ENCODE measurements at places on chromosomes 5 and 9.

DNA sequence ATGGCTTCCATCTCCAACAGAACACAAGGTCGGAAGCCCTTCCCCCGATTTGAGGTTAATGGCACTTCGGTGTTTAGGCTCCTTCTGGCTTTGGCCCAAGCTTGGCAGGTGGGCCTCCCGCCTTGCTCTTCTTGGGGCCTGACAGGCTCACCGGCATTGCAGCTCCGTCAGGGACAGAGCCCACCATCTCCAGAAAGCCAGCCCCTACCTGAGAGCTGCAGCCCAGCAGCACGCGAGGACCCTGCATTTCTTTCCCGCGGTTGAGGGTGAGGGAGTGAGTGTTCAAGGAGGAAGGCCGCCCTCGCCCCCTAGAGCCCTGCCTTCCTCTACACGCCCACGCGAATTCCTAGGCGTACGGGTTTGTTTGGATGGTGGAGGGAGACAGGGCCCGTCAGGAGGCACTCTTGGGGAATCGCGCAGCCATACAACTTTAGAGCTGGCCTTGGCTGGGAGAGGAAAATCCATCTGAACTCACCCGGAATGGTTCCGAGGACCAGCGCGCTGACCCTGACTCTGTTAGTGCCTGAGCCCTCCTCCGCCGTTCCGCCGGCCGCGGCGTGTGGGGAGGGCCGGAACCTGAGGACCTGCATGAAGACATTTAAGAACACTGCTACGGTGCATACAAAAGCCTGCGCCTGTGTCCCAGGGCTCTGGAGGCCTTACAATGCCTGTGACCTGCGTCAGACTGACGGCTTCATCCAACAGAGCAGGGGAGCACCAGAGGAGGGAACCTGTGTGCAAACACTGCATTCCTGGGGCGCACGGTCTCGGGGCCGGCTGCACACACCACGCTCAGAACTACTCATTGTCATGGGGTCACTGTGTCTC lies 73.8 kb downstream of the MRPL36 start:
- no peak for DNase-seq

DNA sequence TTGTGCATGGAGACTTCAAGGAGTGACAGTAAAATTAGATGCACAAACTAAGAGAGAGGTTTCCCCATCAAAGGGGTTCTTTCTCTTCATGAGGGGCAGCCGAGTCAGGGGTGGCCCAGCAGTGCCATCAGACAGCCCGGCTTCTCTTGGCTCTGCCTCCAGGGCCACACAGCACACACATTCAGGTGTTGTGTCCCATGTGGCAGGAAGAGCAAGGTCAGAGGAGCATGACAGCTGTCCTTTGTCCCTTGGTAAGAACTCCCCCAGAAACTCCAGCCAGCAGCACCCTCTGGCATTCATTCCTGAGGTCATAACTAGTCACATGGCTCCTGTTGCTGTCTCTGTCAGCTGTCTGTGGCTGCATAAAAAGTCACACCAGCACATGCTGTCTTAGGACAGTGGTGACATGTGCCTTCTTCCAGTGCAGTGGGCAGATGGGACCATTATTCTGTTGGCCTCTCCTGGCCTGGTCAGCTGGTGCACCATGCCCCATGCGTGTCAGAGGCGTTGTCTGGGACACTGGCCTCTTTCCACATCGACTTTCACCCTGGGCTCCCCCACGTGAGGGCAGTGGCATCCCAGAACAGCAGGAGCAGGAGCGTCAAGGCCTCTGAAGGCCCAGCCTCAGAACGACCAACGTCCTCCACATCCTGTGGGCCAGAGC lies 78.4 kb upstream of the OTULINL start:
- no peak for DNase-seq

- DNase-seq, result no peak
Observed at GRCh38 chr5:32581010-32581785, 4.2 kb upstream of the SUB1 start.

- no peak for DNase-seq
Observed at GRCh38 chr5:173903396-173904140, 15.4 kb downstream of the CPEB4 start.

- no peak for DNase-seq
Observed at GRCh38 chr9:124218438-124218982, 39.2 kb upstream of the NEK6 start.

- DNase-seq, result no peak
Observed at GRCh38 chr9:93456504-93456903, 3.1 kb upstream of the FAM120AOS start.

- DNase-seq, result no peak
Observed at GRCh38 chr9:88971131-88971960, 19.9 kb upstream of the S1PR3 start.

- DNase-seq, result no peak
Observed at GRCh38 chr9:110688329-110688728, 19.7 kb downstream of the MUSK start.

DNA sequence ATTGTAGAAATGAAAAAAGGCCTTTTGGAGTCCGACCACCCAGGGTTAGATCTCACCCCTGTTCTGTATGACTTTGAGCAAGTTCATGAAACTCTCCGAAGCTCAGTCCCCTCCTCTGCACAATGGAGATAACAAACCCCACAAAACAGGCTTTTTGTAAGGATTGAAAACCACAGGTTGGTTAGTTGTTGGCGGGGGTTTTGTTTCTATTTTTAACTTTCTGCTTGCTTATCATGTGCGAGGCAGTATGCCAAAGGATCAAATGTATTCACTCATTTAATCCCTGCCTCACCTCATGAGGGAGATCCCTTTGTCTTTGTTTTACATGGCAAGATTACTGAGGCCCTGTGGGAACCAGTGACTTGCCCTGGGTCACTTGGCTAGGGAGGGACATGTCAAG lies 539.1 kb downstream of the CDK5RAP2 start:
- DNase-seq, result no peak

DNA sequence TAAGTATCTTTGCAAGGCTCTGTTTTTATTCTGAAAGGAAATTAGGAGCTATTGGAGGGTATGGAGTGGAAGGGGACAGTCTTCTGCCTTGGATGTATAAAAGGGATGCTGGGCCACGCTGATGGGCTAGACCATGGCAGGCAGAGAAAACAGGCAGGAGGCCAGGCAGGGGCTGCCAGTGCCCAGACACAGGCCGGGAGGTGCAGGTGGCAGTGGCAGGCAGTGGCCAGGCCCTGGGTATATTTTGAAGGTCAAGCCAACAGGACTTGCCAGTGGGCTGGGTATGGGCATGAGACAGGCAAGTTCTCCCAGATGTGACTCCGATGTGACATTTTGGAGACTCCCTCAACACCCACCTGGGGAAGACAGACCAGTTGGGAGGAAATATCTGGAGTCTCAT lies 131.9 kb downstream of the KCNIP1 start:
- no peak for DNase-seq

DNA sequence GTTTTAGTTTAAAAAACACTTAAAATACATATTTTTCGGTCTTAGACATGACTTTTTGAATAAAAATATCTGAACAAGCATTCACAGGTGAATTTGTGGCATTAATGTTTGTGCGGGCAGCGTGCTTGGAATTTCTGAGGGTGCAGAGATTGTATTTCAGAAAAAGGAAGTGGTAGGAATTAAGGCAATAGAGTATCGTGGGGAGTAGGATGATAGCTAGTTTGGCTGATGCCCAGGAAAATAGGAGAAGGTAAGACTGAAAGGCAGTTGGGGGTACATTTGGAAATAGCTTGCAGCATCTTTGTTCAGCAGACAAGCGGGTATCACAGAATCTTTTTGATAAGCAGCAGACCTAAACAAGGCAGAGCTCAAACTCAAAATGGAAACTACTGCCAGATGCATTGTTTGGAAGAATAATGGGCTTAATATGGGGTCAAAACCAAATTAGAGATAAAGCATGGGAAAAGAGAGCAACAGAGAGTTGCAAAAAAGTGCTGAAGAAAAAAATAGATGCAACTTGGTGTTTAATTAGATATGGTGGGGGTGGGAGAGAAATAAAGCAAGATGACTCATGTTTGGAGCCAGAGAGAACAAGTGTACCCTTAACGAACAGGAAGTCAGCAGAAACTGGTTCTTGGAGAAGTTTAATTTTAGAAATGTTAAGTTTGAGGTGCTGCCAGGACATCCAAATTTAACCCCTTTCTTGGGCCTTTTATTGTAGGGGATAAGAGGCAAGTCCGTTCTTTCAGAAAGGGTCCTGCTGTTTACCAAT lies 85.7 kb upstream of the ARRDC3 start:
- no peak for DNase-seq

DNA sequence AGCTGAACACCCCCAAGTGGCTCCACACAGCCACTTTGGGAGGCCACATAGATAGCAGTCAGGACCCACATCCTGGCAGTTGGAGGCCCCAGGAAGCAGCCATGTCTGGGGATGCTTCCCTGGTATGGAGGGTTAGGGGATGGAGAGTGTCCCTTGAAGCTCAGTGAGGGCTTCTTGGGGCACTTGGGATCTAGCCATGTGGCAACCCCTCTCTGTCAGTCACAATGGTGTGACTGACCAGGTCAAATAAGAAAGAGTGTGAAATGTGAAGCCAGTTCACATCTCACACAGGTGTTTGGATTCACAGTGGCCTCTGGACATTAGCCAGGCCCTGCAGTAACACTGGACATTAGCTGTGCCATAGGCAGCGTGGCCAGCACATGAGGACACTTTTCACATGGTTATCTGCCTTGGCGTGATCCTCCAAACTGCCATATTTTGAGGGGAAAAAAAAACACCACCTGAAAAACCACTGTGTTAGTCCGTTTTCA lies 53.9 kb upstream of the IL17B start:
- no peak for DNase-seq

DNA sequence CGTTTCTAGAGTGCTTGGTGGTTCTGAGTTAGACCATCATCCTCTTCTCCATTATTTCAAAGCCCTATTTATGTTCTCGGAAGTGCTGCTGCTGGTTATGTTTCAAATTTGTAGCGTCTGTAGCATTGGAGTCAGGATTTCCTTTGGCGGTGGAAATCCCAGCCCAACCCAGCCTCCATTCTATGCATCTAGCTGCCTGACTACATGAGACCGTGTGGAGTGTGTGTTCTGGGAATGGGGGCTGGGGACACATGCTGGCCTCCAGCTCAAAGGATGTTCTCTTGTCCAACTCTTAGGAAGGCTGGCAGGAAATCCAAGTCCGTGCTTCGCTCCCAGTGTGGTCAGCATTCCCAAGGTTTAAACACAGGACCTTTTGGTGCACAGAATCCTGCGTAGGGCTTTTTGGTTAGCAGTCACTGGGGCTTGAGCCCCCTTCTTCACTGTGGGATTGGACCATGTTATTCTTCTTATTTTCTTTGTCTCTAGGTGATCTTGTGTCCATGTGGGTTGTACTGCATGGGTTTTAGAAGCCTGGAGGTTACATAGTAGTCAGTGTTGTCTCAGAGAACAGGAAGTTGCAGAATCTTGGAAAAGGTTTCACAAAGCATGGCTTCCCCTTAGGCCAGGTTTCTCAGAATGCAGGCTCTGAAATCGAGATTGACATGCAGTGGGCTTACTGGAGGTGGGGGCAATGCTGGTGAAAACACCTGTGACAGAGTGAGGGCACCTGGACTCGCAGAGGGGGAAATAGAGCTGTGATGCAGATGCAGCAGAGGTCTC lies 132.2 kb downstream of the ARHGAP26 start:
- no peak for DNase-seq

DNA sequence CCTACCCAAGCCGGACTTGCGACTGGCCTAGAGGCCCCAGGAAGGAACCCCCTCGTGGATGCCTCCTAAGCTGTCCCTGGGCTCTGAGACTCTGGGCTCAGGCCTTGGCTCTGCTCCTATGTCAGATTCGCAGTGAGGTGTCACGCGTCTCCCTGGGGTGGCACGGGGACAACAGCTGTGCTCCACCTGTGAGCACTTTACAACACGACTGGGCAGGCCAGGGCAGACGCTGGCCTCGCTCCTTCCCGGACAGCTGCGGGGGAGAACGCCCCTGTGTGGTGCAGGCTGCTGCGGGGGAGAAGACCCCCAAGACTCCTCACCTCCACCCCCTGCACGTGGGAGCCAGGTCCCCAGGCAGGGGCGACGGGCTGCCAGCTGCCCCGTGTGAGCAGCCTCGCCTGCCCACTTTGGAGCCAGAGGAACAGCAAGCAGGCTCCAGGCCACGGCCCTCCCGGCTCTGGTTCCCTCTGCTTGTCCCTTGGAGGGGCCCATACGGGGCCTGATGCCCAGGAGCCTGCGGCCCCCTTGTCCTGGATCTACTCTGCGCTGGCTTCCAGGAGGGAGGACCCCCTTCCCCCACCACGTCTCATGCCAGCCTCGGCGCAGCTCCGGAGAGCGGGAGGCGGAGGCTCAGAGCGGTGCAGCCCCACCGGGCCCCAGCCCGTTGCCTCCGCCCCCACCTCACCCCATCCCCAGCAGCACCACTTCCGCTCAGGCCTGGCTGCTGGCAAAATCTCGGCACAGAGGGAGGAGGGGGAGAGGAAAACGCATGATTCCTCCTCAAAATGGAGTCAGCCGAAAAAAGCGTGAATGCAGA lies 36.0 kb downstream of the SARDH start:
- no peak for DNase-seq

- DNase-seq, result no peak
Observed at GRCh38 chr5:78766412-78766762, 117.8 kb upstream of the LHFPL2 start.

GRCh38 chr9:16154521-16155078 lies 601.8 kb downstream of the CCDC171 start:
- no peak for DNase-seq

- DNase-seq, result no peak
Observed at GRCh38 chr9:104784098-104784497, 20.2 kb downstream of the NIPSNAP3B start.

- DNase-seq, result no peak
Observed at GRCh38 chr9:14273696-14274121, 40.2 kb downstream of the NFIB start.

DNA sequence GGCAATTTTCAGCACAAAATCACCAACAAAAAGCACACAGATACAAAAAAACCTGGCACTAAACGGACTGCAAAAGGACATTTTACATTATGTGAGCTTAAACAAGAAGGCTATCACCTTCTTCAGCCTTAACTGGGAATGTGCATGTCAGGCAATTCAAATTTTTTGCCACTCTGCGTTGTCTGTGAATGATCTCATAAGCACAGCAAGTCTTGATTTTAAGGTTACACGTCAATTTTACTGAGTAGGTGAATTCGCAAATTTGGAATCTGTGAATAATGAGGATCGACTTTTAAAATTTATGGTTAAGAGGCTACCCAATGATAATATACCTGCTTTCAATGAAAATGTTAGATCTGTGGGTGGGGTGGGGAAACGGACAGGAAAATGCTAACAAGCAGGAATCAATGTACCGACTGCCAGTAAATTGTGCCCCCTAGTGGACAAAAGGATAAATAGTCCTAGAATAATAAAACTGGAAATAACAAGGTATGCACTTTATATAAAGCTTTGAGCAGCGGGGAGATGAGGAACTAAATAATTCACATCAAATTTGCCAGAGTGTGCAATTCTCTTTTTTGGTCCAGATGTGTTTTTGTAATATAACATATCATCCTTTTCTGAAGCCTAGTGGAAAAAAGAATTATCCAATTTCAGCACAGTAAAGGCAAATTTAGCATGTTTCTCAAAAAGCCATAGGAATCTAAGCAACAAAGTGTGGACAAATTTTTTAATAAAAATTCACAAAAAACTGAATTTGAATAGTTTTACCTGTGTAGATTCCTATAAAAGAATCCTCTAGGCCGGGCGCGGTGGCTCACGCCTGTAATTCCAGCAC lies 20.5 kb downstream of the EQTN start:
- peak; percentile 62 for DNase-seq

- no peak for DNase-seq
Observed at GRCh38 chr9:68932458-68932857, 81.5 kb downstream of the PRKACG start.
